Pulmonary artery endothelial cell (primary cell): ENCODE measurements at places on chromosomes 5 and 9. TPM values are rescaled to one million over a fixed set of nuclear protein-coding genes. Genes with fewer than 3 reads are reported as not detected.

RNF183 gene
- total RNA-seq = not detected in 2 replicates

MZB1 gene
- 0.04 TPM in 1 of 2 replicates, not detected in the other for total RNA-seq

ADAMTS6 gene
- 73.1 and 117 TPM in 2 replicates for total RNA-seq

GLRA1 gene
- total RNA-seq = not detected in 2 replicates

ORM1 gene
- total RNA-seq = not detected in 2 replicates

C6 gene
- 0.04 TPM in 1 of 2 replicates, not detected in the other for total RNA-seq

SLCO6A1 gene
- total RNA-seq = not detected in 2 replicates

MAMDC4 gene
- total RNA-seq = 0.86 and 2.1 TPM in 2 replicates

ROR2 gene
- not detected in 2 replicates for total RNA-seq

CNTNAP3 gene
- 61.0 and 98.1 TPM in 2 replicates for total RNA-seq

CYSRT1 gene
- 0.11 and 0.46 TPM in 2 replicates for total RNA-seq

PCDHA9 gene
- total RNA-seq = 0.04 TPM in 1 of 2 replicates, not detected in the other

SPINK6 gene
- total RNA-seq = not detected in 2 replicates

SLC25A48 gene
- total RNA-seq = not detected in 2 replicates

PCDH1 gene
- total RNA-seq = 135 and 143 TPM in 2 replicates

FSD1L gene
- total RNA-seq = 3.4 and 4.3 TPM in 2 replicates

NPR3 gene
- total RNA-seq = 0.04 and 0.07 TPM in 2 replicates

KIF12 gene
- total RNA-seq = 0.18 and 0.53 TPM in 2 replicates

LCN6 gene
- not detected in 2 replicates for total RNA-seq

FKBP15 gene
- 16.6 and 23.2 TPM in 2 replicates for total RNA-seq

HMCN2 gene
- total RNA-seq = under 0.01 TPM in 2 replicates

NSMF gene
- 20.6 and 23.9 TPM in 2 replicates for total RNA-seq

GGTA1 gene
- total RNA-seq = 0.18 and 0.53 TPM in 2 replicates
